H4 (cell line): ENCODE measurements at places on chromosomes 7 and 10.

- no peak for DNase-seq
These were observed 64.3 kb upstream of the MDFIC start for GRCh38 chr7:114857605-114858004.

GRCh38 chr7:28953633-28954032, 4.5 kb downstream of the TRIL start:
- peak; percentile 96 for DNase-seq

GRCh38 chr7:109898-110556, 82.3 kb upstream of the FAM20C start:
- DNase-seq: no peak

DNA sequence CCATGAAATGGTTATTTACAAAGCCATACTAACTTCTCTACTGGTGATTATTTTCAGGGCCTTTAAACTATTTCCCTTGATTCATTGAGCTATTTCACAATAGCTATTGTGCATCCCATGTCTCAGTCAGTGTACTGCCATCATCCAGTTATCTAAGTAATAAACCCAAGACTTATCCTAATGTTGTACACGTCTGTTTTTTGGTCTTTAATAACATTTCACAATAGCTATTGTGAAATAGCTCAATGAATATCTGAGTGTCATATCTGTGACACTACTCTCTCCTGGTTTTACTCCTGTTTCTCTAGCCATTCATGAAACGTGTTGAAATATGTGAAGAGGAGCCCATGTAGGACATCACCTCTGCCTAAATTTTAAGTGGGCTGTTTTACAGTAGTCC, 36.5 kb upstream of the TMEM140 start:
- no peak for DNase-seq

- no peak for DNase-seq
These were observed 755 bp downstream of the FRMPD2 start for GRCh38 chr10:48273741-48274140.

DNA sequence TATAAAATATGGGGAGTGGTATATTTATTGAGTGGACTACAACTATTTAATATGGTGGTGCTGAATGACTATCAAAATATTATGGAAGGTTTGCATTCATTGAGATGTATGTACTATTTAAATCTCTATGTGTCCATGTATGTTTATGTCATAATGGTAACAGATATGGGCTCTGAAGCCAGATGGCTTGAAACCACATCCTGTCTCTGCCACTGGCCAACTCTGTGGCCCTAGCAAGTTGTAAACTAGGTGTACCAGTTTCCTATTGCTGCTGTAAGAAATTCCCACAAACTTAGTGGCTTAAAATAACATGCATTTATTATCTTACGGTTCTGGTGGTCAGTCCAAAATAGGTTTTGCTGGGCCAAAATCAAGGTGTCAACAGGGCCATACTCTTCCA, 198.1 kb upstream of the NFE2L3 start:
- DNase-seq: peak; percentile 80

GRCh38 chr7:115888981-115889668, 141.4 kb downstream of the TFEC start:
- DNase-seq: no peak

GRCh38 chr7:43522406-43523156, 60.3 kb upstream of the STK17A start:
- peak; percentile 74 for DNase-seq

DNA sequence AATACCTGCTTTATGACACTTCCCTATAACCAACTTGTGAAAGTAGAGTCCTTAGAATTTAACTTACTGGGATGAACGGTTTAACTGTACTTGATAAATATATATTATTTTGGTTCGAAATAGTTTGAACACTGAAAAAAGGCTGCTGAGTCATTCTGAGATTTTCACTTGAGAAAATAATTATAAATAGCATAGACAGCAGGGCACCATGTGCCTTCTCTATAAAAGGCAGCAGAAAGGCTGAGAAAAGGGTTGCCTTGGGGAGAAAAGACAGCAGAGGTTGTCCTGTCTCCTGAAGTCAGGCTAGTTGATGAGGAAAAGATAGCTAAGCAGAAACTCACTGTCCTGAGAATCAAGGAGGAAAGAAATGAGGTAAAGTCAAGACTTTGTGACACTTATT, 92.4 kb downstream of the CTTNBP2 start:
- no peak for DNase-seq

DNA sequence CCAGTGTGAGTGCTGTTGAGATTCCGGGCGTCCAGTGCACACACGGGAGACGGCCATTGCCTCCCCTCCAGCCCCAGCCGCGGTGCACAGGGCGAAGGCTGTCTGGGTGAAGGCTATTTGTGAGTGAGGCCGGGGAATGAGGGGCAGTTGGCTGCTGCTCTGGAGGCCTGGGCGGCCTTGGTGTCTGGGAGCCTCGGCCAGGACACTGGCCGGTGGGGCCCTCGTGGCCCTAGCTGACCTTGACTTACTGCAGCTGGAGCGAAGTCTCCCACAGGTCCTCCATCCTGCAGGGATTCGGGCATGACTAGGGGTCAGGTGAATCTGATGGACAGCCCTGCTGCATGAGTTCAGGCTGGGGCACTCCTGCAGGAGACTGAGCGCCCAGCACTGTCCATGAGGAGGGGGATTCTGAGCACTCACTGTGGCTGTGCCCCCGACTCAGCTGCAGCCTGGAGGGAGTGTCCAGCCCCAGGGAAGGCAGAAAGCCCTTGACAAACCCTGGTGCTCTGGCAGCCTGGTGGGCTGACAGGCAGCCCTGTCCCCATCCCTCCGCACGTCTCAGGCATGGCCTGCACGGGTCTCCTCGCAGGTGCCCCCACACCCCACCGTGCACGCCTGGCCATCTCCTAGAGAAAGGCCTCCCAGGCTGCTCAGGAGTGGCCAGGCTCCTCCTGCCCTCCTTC, 52.7 kb upstream of the FAM20C start:
- no peak for DNase-seq

DNA sequence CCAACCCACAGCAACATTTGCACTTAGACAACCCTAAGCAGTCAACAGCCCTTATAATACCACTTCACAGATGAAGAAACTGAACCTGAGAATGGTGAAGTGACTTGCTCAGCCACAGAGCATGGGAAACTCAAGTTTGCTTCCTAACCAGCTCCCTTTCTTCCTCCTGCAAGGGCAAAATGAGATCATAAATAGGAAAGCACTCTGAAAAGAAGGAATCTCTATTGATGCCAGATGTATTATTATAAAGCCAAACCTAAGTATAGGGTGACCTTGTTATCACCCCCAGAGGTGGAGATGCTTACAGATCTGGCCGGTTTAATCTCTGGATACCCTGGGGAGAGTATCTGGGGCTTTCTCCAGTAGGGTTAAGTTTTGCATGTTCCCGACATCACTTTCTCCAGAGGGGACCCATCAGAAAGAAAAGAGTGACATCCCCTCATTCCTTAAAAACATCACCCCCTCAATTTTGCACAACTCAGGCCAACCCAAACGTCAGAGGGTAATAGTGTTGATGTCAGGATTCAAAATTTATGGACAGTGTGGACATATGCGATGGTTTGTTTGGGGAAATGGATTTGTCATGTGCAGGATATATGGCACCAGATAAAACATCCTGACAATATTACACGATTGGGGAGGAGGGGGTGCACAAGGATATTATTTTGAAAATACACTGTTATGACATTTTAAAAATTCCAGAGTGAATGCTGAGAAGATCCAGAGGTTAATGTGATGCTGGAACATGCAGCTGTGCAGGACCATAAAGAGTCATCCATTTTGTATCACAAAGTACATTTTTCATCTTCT, 24.0 kb upstream of the XPNPEP1 start:
- no peak for DNase-seq

DNA sequence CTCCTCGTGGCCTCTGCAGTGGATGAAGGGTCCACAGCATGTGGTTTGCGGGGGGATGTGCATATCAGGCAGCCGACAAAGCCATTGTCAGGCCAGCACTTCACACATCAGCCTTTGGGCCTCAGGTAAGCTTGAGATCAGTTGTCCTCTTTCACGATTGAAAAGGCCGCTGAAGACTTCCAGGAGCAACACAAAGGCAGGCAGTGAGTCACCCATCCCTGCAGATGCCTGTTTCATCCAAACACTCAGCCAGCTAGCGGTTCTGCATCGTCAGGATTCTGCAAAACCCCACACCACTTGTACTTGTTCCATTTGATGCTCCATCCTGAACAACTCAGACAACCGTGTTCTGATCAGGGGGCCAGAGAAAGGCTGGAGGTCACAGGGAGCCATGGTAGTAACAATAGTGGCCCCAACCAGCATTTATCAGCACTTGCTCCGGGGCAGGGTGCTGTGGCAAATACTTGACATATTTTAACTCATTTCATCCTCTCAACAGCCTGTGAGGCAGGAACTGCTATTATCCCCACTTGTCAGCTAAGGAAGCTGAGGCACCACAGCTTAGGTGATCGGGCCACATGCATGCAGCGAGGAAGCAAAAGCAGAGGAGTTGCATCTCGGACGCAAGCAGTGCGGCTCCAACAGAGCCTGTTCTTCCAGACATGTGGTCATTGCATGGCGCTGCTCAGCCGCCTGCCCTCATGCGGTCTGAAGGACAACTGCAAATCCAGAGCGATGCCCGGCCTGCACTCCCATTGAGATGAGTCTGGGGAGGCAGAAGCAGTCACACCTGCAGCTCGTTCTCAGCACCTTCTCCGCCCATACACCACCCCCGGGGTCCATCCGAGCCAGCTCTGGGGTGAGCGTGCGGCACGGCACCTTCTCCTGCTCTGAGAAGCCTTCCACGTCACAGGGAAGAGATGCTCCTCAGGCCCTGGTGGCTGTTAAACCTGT, 144.9 kb downstream of the PAXIP1 start:
- DNase-seq: no peak

DNA sequence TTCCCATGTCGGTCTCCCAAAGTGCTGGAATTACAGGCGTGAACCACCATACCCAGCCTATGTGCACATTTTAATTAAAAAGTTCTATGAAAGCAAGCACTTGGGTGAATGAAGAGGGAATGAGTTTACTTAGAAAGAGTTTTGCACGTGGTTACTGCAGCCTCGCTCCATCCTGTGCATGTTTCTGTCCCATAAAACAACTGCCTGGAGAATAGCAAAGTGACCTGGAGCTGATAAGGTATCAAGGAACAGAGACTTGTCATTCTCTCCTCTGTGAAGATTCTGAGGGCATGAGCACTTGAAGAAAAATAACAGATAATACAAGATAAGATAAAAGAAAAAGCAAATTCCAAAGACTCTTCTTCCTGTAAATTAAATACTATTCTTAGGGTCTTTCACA, 112.2 kb upstream of the JCAD start:
- no peak for DNase-seq

- no peak for DNase-seq
These were observed 18.4 kb upstream of the PON1 start for GRCh38 chr7:95342642-95343307.

GRCh38 chr10:120327675-120328074, 129.4 kb upstream of the PLPP4 start:
- no peak for DNase-seq

DNA sequence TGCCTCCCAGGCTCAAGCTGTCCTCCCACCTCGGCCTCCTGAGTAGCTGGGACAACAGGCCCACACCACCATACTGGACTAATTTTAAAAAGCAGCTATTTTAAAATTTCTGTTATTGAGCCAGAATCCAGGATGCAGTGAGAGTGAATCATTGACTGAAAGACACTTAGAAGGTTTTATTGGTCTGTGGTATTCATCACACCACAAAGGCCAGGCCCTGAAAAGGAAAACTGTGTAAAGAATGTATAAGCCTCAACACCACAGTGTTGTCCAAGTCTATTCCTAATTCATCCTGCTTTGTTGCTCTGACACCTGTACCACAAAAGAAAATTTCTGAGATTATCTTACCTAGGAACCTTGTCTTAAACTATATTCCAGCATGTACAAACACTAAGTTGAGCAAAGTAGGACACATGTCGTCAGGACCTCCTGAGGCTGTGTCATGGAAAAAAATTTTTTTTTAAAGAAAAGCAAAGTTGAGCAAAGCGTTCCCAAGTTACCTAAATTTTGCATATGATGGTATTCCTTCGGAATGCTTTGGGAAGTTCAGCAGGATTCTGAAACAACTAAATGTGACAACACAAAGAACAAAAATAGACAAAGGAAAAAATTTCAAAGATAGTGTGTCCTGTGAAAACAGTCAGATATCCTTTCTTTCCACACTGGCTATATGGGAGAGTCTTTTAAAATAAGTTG, 129.6 kb upstream of the MKLN1 start:
- DNase-seq: peak; percentile 22

DNA sequence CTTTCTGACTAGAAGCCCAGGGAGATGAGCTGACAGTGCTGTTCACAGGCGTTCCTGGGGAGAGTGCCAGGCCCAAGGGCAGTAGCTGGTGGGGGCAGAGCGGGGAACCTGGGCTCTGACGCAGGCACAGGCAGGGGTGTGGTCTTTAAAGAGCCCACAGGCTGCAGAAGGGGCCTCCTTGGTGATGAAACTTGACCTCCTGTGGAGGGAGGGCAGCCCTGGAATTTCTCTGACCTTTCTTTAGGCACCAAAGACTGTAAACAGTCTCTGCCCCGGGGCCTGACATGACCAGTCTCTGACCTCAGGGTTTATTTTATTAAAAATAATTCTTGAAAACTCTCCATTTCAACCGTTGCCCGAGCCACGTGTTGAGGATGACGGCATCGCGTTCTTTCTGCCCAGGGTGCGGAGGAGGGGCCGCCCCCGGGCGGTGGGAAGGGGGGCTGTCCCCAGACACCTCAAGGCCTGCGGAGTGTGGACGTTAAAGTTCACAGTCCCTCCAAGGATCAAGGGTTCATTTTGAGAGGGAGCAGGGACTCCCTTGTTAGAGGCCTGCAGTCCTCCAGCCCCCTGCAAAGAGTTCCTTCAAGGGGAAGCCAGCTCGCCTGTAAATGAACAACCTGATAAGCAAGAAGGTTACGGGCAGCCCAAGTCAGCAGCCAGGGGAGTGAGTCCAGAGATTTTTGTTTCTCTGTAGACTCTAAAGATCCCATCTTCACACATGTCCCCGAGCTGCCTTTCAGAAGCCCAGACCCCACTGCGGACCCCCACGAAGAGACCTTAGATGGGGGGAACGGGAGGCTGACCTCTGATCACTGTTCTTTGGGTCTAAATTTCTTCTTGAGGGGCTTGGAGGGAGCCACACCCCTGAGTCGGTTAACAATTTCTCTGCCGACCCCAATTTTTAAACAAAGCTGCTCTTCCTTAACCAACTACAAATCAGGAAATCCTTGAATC, 128.9 kb downstream of the VIPR2 start:
- peak; percentile 92 for DNase-seq

DNA sequence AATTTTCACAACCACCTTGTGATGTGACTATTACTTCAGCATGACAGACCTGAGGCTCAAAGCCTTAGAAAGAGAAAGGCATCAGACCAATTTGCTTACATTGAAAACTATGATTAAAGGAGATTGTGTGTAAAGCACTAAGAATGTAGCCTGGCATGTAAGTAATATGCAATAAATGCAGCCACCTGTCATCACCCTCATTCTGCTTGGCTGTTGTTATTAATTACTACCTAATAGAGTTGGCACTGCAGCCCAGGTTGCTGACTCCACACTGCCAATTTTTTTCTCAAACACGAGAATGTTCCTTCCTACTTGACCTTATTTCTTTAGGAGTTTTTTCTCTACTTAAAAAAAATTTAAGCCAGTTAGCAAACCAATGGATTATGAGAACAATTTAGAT, 61.2 kb upstream of the NPVF start:
- DNase-seq: no peak
